ENCODE measurements at places on chromosomes 2 and 18.

- no peak for DNase-seq
Observed at GRCh38 chr2:190537765-190538164, 3.2 kb upstream of the NEMP2 start.

- DNase-seq, result no peak
Observed at GRCh38 chr2:33498291-33498956, 22.0 kb downstream of the RASGRP3 start.

- DNase-seq, result no peak
Observed at GRCh38 chr2:159716857-159717256, 4.6 kb downstream of the MARCHF7 start.

DNA sequence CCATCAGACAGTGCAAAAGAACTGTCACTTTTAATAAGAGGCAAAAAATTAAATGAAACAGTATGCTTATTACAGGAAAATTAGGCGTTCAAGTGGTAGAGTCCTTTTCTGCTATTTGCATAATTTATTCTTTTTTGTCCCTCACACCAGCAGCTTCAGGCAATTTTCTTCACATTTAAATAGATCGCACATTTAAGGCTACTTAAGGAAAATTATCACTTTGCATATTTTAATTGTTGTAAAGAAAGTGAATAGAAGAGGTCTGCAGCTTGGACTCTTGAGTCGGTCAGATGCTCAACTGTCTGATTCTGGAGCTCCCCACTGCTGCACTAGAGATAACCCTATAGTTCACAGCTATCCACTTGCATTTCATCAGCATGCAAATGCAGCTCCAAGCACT, 141.3 kb downstream of the FIGN start:
- no peak for DNase-seq

GRCh38 chr2:241858206-241859016, at the start of gene PDCD1:
TSS of gene PDCD1 (minus strand) at chr2:241858894. CDS start at chr2:241858838, 56 bp downstream.
- peak; percentile 46 for DNase-seq

- no peak for DNase-seq
Observed at GRCh38 chr2:26913999-26914658, 56.3 kb upstream of the MAPRE3 start.

DNA sequence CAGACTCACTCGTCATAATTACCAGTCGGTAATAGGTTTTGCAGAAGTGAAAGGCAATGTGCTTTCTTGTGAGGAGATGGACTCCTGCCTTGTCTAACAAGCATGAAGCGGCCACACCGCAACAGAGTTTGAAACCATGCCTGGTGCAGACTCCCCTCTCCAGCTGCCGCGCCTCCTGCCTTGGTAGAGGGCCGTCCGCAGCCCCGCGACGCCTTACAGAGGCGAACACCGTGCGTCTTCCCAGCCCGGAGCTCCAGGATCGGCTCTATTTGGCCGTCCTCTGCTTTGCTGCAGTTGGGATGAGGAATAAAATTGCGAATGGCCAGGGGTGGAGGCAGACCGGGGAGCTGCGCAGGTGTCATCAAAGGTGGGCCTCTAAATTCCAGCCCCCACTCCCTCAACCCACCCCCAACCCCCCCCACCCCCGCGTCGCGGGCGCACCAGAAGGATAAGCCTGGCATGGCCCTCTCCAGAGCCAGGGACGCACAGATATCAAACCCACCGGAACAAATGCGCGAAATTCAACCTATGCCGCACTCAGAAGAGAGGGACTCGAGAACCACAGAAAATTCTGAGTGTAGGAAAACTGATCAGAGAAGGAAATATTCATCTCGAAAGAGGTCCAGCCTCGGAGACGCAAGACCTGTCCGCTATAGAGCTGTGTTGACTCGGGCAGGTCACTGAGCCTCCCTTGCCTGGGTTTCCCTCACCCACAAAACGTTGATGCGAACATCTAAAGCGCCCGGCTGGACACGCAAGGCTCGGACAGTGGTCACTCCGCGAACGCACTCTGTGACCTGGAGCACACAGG, 1.1 kb downstream of the TRABD2A start:
- DNase-seq, result no peak

DNA sequence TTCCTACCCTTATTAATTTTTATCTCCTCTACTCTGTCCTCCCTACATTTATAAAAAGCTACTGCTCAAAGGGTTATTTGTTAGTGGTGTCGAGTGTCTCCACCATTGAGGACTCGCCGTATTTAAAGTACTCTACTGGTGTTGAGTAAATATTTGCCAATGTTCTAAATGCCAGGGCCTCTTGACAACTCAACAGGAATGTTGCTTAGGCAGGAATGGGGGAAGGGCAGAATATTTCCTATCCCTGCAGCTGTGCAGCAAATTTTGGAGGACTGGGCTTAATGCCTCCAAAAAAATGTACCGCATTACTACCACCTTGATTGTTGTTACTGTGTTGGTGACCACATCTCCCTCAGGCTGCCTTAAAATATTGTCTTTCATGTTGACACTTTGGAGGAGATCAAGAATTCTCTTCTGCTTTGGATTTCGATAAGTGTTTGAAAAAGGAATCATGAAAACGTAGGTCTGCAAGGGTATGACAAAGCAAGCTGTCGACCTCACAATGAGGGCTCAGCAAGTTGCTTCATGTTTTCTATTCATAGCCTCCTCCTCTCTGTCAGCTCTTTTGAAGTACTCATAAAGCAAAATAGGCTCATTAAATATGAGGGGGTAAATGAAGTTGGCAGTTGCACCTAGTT, 84.3 kb downstream of the EFEMP1 start:
- DNase-seq, result no peak

DNA sequence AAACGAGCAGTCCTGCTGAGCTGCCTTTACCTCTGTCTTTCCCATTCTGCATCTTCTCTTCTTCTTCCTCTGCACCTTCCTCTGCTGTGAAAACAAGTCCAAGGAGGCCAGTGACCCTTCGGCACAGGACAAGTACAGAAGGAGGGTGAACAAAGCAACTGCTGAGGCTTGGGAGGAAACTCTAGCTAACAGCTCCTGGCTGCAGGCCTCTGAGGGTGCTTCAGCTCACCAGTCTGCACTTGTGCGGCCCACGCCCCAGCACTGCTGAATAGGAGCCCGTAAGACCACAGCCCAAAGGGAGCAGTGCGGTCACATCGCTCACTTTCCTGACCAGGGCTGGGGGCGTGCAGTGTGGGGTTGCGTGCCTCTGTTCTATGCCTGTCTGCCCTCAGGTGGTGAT, 42.1 kb upstream of the DNMT3A start:
- no peak for DNase-seq

GRCh38 chr2:129888896-129889295, 90.6 kb upstream of the RAB6C start:
- no peak for DNase-seq

- DNase-seq, result no peak
Observed at GRCh38 chr2:152602750-152603149, 114.5 kb downstream of the PRPF40A start.

GRCh38 chr2:223055836-223056235, 3.8 kb downstream of the KCNE4 start:
- no peak for DNase-seq

DNA sequence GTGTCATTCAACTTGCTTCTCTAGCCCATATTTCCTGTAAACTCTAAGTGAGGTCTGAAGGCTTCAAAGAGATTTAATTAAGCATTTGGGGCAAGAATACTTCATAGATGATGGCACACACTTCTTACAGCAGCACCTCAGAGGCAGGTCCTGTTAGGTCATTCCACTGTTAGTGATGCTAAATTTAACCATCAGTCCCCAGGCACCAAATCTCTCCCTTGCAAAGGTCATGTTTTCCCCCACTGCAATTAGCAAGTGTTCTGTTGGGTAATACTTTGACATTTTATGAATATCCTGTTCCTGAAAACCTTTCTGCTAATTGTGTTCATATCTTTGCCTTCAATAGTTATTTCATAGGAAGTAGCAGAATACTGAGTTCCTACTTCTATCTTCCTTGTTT, 117.0 kb downstream of the STK39 start:
- DNase-seq, result no peak

- no peak for DNase-seq
Observed at GRCh38 chr2:182954789-182955188, 83.5 kb downstream of the NCKAP1 start.

GRCh38 chr2:99851089-99851488, 291.3 kb downstream of the AFF3 start:
- no peak for DNase-seq

DNA sequence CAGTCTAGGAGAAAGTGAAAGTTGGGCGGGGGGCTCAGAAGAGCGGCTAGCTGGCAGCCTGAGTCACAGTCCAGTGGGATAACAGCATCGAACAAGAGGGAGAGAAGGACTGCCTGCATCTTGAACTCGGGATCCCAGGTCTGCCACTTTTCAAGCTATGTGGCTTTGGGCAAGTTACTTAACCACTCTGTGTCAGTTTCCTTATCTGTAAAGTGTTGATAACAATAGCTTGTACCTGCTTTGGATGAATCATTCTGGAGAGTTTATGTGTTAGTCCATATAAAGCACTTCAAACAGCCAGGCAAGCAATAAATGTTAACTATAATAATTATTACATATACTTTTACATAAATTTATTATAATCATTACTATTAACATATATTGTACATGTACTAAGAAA, 4.6 kb downstream of the DYSF start:
- DNase-seq, result no peak

DNA sequence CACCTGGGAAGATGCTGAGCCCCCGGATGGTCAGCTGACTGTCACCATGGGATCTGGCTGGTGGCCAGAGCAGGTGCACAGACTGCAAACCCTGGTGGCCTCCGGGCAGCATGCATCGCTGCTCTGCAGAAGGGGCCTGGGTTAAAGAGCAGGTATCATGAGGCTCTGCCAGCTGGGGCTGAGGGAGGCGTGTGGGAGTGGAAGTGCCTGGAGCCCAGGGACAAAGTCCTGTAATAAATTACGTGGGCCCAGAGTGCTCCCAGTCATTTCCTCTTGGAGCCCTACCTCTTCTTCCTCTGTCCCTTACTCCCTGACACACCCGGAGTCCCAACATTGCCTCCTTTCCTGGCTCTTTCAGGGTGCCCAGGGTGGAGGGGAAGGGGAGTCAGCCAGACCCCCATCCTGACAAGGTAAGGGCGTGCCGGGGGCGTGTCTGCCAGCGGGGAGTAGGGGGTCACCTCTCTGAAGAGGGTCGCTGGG, at the start of gene MYO7B:
MYO7B (plus strand) TSS at position 262 of the 480 bp plus-strand sequence. CDS start 24,040 bp downstream, outside the sequence.
- DNase-seq, result no peak

DNA sequence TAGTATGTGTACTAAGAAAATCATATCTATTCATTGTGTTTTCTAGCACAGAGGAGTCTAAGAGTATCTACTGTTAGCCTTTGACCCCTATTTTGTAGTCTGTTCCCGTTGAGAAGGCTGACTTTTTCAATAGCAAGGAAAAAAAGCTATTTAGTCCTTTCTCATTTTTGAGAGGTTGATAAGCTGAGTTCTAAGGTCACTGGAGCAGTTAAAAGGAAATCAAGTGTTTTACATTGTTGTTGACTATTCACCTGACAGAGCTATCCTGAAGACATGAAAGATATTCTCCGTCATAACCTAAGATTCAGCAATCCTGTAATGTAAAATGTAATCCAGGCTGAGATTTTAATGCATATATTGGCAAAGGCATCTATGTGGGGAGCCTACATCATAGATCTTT, 280.3 kb upstream of the NRP2 start:
- no peak for DNase-seq

DNA sequence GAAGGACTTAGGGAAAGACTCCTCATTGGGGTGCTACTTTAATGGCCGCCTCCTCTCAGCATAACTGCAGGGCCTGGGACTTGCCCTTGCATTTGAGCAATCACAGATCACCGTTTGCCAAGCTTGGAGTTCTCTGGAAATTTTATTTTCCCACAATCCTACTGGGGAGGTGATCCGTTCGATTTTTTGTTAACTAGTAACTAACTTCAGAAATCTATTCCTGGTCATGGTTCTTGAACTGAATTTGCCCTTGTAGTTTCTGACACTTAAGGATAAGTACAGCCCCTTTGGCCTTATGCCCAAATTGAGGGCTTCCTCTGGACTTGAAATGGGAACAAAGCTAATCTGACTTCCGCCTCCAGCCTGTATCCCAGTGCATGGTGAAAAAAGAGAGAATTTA, 60.5 kb upstream of the ST3GAL5 start:
- DNase-seq, result no peak

GRCh38 chr2:63667132-63667700, 78.5 kb downstream of the MDH1 start:
- DNase-seq, result no peak

DNA sequence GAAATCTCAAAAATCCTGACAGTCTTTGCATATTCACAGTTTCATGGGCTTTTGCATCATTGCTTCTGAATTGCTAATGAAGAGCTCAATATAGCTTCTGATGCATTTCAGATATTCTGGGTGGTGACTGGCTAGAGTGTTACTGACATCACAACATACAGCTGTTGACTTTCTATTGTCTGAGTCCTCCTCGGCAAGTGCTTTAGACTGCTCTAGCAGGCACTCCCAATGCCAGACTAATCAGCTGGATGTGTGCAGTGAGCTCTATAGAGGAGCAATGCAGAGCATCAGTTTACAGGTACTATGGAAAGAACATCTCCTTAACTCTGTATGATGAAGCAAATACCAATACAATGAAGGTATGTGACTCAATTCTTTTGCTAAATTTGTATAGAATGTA, 54.9 kb downstream of the R3HDM1 start:
- no peak for DNase-seq

DNA sequence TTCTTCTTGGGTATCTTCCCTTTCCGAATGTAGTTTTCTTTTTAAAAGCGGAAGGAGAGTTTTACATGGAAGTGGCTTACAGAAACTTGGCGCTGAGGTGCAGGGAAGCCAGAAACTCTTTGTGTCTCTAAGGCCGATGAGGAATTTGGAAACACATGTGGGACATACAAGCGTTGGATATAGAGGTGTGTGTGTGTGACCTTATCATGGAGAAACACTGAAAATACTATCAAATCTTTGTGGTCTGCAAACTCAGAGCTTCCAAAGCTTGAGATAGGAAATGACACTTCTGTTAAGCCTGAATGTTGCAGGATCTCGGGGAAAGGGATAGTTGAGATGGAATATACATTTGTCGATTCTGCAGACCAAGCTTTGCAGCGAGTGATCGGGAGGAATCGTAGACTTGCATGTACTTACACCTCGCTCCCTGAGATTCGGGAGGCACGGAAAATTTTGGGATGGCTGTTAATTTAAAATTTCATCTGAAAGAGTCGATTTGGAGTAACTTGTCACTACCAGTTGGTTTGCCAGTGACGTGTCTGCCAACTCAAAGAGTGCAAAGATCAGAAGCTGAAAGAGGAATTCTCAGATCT, 1.0 kb downstream of the NAB1 start:
- DNase-seq, result no peak

DNA sequence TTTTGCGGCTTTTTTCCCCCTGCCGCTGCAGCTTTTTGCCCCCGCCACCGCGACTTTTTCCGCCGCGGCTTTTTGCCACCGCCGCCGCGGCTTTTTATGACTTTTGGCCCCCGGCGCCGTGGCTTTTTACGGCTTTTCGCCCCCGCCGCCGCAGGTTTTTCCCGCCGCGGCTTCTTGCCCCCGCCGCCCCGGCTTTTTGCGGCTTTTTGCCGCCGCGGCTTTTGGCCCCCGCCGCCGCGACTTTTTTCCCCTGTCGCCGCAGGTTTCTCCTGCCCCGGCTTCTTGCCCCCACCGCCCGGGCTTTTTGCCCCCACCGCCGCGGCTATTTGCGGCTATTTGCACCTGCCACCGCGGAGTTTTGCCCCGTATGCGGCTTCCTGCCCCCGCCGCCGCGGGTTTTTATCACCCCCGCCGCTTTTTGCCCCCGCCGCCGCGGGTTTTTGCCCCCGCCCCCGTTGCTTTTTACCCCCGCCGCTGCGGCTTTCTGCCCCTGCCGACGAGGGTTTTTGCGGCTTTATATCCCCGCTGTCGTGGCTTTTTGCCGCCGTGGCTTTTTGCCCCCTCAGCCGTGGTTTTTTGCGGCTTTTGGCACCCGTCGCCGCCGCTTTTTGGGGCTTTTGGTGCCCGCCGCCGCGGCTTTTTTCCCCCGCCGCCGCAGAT, 2750.9 kb downstream of the RPIA start:
- DNase-seq, result no peak

All from activated CD4-positive, CD25-positive, alpha-beta regulatory T cell (primary cell).